Temporal lobe (tissue), 4 donors: ENCODE measurements at places on chromosomes 2 and 18. TPM values are rescaled to one million over a fixed set of nuclear protein-coding genes. Genes with fewer than 3 reads are reported as not detected.

Gene SLC5A7
- 2.5 TPM for total RNA-seq

Gene HOXD10
- not detected for total RNA-seq

Gene PROC
- 0.25 TPM for total RNA-seq

Gene MC2R
- total RNA-seq = not detected

Gene PNKD
- total RNA-seq = 18.7 TPM

Gene FOXI3
- 0.25 TPM for total RNA-seq

Gene APLF
- 4.7 TPM for total RNA-seq

Gene RAMP1
- total RNA-seq = 6.4 TPM

Gene CUL3
- total RNA-seq = 108 TPM

Gene DSG1
- 0.49 TPM for total RNA-seq

Gene PROKR1
- total RNA-seq = 0.25 TPM

Gene NPAS2
- total RNA-seq = 6.9 TPM

Gene CYTIP
- total RNA-seq = 2.0 TPM

Gene CDH2
- total RNA-seq = 150 TPM

Gene LRP1B
- total RNA-seq = 52.1 TPM

Gene SH3RF3
- total RNA-seq = 14.8 TPM

Gene TMEM198
- total RNA-seq = 11.1 TPM

Gene TEX44
- total RNA-seq = not detected

Gene UGT1A5
- total RNA-seq = not detected

Gene CD8A
- 2.0 TPM for total RNA-seq

Gene GALNT3
- total RNA-seq = 3.0 TPM

Gene FAM210A
- 19.7 TPM for total RNA-seq

Gene SLC38A11
- 1.7 TPM for total RNA-seq

Gene ST8SIA5
- total RNA-seq = 13.3 TPM

Gene IL1A
- not detected for total RNA-seq

Gene KCMF1
- 22.6 TPM for total RNA-seq

Gene DSC2
- total RNA-seq = 5.4 TPM

Gene PPP4R1
- 101 TPM for total RNA-seq

Gene ARHGEF4
- total RNA-seq = 45.7 TPM

Gene COX7A2L
- total RNA-seq = 103 TPM

Gene RAB17
- total RNA-seq = not detected

Gene TEX51
- not detected for total RNA-seq

Gene RPRM
- 101 TPM for total RNA-seq

Gene GKN1
- 2.0 TPM for total RNA-seq

Gene BOK
- total RNA-seq = 21.6 TPM

Gene AQP12A
- not detected for total RNA-seq

Gene CIB4
- not detected for total RNA-seq

Gene ANKRD30BL
- total RNA-seq = 8.9 TPM

Gene SLC30A3
- total RNA-seq = 1.2 TPM

Gene DSG4
- not detected for total RNA-seq

Gene ORMDL1
- 56.5 TPM for total RNA-seq

Gene LIPG
- 11.8 TPM for total RNA-seq
